ENCODE measurements at places on chromosomes 6 and 20.

GRCh38 chr20:48962976-48963771 is 41.7 kb downstream of the ARFGEF2 start:
- no peak overlapping the region for H3K4me3 ChIP-seq
- no peaks in the 10 kb centered on the region for H3K27me3 ChIP-seq
- no peak overlapping the region for H3K27ac ChIP-seq
- H3K36me3 ChIP-seq: peaks cover 29% of the 10 kb centered on the region

GRCh38 chr20:20272686-20273085 is 95.2 kb upstream of the INSM1 start:
- no peaks in the 10 kb centered on the region for H3K27me3 ChIP-seq
- H3K4me3 ChIP-seq: no peak overlapping the region
- no peak for DNase-seq
- no peak overlapping the region for H3K27ac ChIP-seq
- no peaks in the 10 kb centered on the region for H3K36me3 ChIP-seq

DNA sequence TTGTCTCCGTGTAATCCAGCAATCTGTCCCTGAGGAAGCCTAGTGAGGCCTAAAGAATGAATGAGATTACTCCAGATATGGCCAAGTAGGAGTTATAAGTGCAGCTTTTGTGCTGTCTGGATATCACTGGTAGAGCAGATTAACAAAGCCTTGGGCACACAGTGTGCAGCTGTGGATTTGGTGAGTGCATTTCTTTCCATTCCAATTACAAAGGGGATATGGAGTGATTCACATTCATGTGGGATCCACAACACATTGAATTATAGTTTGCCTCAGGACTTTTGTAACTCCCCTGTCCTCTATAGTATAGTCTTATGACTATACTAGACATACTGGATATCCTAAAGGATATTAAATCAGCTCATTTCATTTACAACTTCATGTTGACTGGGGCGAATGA is 47.1 kb downstream of the HLA-F start:
- peaks cover 4% of the 10 kb centered on the region for H3K36me3 ChIP-seq
- H3K27me3 ChIP-seq: peaks cover 4% of the 10 kb centered on the region
- no peak overlapping the region for H3K4me3 ChIP-seq
- no peak for DNase-seq

- peaks cover 44% of the 10 kb centered on the region for H3K4me1 ChIP-seq
- peak within 1 kb of the TSS; percentile 99 for H3K4me3 ChIP-seq
- peak within 1 kb of the TSS; percentile 97 for H3K27ac ChIP-seq
- peaks cover 29% of the 10 kb centered on the region for H3K36me3 ChIP-seq
Observed at GRCh38 chr6:43021270-43022047, at the start of gene RRP36. TSS of gene RRP36 (plus strand) at chr6:43021623. CDS start at chr6:43021655, 32 bp downstream.

- H3K4me1 ChIP-seq: peaks cover 6% of the 10 kb centered on the region
- DNase-seq: no peak
- no peak within 1 kb of the TSS for H3K27ac ChIP-seq
- H3K4me3 ChIP-seq: no peak within 1 kb of the TSS
Observed at GRCh38 chr6:30940361-30940986, at the start of gene MUCL3. TSS of gene MUCL3 (plus strand) at chr6:30940973. CDS start at chr6:30941000, 27 bp downstream.

- no peaks in the 10 kb centered on the region for H3K27me3 ChIP-seq
- no peaks in the 10 kb centered on the region for H3K36me3 ChIP-seq
- H3K27ac ChIP-seq: no peak overlapping the region
- peaks cover 2% of the 10 kb centered on the region for H3K4me1 ChIP-seq
- H3K4me3 ChIP-seq: no peak overlapping the region
Observed at GRCh38 chr6:99241905-99242534, 107.5 kb downstream of the FAXC start.

DNA sequence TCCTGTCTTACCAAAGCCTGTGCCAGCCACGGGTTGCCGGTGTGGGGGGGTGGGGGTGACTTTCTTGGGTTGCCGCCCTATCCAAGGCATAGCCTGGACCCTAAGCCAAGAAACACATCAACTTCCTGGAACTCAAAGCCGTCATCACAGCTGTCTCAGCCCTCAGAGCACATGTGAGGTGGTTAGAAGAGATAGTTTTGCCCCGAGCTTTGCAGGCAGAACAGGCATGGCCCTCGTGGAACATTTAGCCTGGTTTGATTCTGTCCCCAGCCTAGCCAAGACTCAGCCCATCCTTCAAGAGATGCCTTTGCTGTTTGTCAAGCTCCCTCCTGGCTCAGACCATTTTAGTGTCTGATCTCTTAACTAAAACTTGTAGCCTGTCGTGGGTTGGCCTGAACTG is 64.9 kb downstream of the RREB1 start:
- H3K4me1 ChIP-seq: peaks cover 33% of the 10 kb centered on the region
- no peak overlapping the region for H3K4me3 ChIP-seq
- DNase-seq: no peak

GRCh38 chr20:61963149-61963548 is 102.5 kb downstream of the TAF4 start:
- no peak for DNase-seq
- peaks cover 3% of the 10 kb centered on the region for H3K27me3 ChIP-seq
- no peak overlapping the region for H3K27ac ChIP-seq
- no peaks in the 10 kb centered on the region for H3K36me3 ChIP-seq
- H3K4me1 ChIP-seq: no peaks in the 10 kb centered on the region

DNA sequence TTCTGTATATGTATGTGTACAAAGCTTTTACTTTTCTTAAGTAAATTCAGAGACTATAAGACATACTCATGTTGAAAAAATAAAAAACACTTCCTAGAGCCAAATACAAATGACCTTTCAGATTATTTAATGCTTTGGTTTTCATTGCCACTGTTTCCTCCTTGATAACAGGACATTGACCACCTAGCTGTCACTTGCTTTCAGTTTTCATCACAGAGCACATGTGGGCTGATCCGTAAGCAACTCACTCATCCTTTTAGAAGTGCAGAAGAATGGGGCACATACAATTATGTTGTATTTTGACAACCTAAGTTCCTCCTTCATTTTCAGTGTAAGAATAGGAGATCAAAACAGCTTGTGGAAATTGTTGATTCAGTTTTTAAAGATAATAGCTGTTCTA is 6.2 kb downstream of the ZBTB2 start:
- no peak overlapping the region for H3K27ac ChIP-seq
- DNase-seq: no peak
- H3K27me3 ChIP-seq: peaks cover 8% of the 10 kb centered on the region
- peaks cover 11% of the 10 kb centered on the region for H3K36me3 ChIP-seq
- no peak overlapping the region for H3K4me3 ChIP-seq

GRCh38 chr20:29690274-29690673 is 1567.2 kb upstream of the DEFB115 start:
- peak overlapping the region; percentile 86 for H3K4me3 ChIP-seq
- DNase-seq: no peak
- peaks cover 18% of the 10 kb centered on the region for H3K27me3 ChIP-seq
- H3K4me1 ChIP-seq: peaks cover 3% of the 10 kb centered on the region

DNA sequence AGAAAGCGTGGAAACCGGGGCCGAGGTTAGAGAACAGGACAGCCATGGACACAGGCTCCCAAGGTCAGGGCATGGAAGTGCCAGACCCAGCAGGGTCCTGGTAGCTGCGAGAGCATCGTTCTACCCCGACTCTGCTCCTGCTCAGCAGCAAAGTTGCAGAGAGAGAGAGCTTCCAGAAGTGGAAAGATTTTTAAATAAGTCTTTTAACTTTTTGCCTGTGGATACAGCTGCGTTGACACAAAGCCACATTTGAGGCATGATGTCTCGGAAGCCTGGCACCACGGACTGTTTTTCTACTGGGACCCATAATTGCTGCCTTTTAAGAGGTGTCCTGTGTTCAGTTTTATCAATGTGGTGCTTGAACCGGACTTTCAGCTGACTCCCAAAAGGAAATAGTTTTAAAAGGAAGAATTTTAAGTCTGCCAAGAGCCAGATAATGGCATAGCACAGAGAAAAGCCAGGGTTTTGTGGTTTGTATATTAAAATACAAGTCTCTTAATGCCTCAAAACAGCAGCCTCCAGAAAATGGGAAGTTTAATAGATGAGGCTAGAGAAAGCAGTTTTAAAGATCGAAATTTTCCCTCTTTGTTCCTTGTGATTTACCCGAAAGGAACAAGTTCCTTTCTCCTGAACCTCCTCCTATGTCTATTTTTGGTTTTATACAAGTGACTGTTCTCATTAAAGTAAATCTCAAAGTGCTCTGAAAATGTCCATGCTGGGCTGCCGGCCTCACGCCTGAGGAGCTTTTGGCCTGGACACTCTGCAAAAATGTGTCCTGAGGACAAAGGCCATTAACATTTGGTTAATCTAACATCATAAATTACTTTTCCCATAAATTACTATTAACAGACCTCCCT is 91.5 kb downstream of the RIN2 start:
- H3K4me3 ChIP-seq: no peak overlapping the region
- H3K27ac ChIP-seq: no peak overlapping the region
- H3K36me3 ChIP-seq: no peaks in the 10 kb centered on the region
- peaks cover 7% of the 10 kb centered on the region for H3K4me1 ChIP-seq
- H3K27me3 ChIP-seq: peaks cover 3% of the 10 kb centered on the region

DNA sequence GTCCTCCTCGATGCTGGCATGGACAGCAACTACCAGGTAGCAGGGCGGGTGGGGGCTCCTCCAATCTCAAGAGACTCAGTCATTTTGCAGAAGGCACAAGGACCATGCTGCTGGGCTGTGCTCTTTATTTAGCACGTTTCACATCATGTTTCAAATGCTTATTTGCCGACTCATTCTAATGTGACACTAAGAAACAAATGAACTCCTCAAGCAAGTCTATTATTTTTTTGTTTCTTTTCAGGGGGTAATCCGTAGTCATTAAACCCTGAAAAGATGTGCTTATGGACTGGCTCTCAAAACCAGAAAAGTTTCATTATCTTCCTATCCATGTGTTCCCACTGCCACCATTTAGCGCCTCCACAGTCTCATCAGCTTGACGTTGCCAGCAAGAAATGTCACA is 92.9 kb downstream of the ANKS1A start:
- H3K27ac ChIP-seq: no peak overlapping the region
- H3K4me3 ChIP-seq: peak overlapping the region; percentile 20
- no peak for DNase-seq
- H3K27me3 ChIP-seq: peaks cover 2% of the 10 kb centered on the region
- H3K36me3 ChIP-seq: peaks cover 4% of the 10 kb centered on the region

GRCh38 chr20:25408890-25409289 is 1.4 kb downstream of the GINS1 start:
- DNase-seq: no peak
- no peaks in the 10 kb centered on the region for H3K36me3 ChIP-seq
- H3K4me1 ChIP-seq: peaks cover 6% of the 10 kb centered on the region
- no peak overlapping the region for H3K27ac ChIP-seq
- peaks cover 2% of the 10 kb centered on the region for H3K27me3 ChIP-seq

- no peaks in the 10 kb centered on the region for H3K4me1 ChIP-seq
- H3K36me3 ChIP-seq: no peaks in the 10 kb centered on the region
- DNase-seq: no peak
- no peak overlapping the region for H3K4me3 ChIP-seq
- no peaks in the 10 kb centered on the region for H3K27me3 ChIP-seq
Observed at GRCh38 chr6:144893680-144894151, 608.6 kb downstream of the UTRN start.

DNA sequence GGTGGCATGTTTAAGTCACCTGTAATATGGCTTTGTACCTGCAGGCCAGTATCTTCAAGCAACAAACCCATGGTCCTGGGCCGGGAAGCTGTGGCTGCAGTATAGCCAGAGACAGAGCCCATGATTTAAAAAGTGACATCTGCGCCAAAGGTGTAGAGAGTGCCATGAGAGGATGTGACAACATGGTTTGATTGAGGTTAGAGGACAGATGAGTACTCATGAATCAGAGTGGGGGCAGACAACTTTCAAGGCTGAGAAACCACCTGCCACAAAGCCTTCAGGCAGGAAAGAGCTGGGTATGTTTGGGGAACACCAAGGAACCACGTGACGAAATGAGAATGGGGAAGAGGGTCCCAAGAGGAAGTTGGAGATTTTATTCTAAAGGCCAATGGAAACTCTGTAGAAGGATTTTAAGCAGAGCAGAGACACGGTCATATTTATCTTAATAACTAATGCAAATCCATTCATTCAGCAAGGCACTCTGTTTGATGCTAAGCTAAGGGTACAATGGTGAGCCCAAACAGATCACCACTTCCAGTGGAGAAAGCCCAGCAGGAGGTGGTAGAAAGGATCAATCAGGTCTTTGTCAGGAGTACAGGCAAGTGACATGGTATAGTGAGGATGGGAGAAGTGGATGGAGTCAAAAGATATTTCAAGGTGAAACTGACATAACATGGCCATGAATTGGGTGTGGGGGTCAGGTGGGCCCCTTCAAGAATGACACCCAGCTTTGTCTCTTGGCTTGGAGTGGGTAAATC is 3.4 kb upstream of the MICAL1 start:
- H3K36me3 ChIP-seq: no peaks in the 10 kb centered on the region
- DNase-seq: no peak
- H3K27ac ChIP-seq: no peak overlapping the region

- no peak for DNase-seq
- no peak overlapping the region for H3K4me3 ChIP-seq
- no peaks in the 10 kb centered on the region for H3K27me3 ChIP-seq
- no peaks in the 10 kb centered on the region for H3K36me3 ChIP-seq
Observed at GRCh38 chr6:24796616-24797290, 2.0 kb downstream of the ARMH2 start.

DNA sequence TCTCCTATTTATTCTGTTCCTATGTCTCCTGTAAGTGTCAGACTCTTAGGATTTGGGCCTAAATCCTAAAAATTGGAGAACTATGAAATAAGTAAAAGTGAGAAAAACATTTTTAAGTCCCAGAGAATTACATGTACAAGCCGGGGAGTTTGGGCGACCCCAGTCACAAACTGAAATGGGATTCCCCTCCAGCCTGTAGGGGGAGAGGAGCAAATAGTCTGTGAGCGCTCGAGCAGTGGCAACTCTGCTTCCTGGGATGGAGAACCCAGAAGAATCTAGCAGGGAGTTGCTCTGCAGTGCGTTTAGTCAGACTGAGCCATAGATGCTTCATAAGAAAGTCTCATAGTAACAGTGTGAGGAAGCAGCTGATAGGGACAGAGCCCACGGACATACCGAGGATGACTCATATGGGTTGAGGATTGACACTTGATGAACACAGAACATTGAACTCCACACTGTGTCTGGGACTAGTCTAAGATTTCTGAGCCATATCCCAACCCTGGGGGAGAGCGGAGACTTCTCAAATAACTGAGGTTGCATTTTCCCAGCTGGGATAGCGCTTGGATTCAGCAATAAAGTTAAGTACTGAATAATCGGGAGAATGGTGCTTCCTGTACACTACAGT is 437.2 kb downstream of the BCKDHB start:
- H3K4me3 ChIP-seq: no peak overlapping the region
- no peaks in the 10 kb centered on the region for H3K4me1 ChIP-seq
- H3K27me3 ChIP-seq: no peaks in the 10 kb centered on the region

DNA sequence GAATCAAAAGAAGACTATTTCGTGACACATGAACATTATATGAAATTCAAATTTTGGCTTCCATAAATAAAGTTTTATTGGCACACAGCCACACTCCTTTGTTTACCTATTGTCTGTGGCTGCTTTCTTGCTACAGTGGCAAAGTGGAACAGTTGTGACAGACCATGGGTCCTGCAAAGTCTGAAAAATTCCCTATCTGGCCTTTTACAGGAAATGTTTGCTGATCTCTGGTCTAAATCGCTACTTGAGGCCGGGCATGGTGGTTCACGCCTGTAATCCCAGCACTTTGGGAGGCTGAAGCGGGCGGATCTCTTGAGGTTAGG is 23.1 kb upstream of the PREX1 start:
- H3K4me1 ChIP-seq: peaks cover 7% of the 10 kb centered on the region
- no peak overlapping the region for H3K4me3 ChIP-seq
- H3K27me3 ChIP-seq: peaks cover 8% of the 10 kb centered on the region
- H3K36me3 ChIP-seq: no peaks in the 10 kb centered on the region

All from endothelial cell (in vitro differentiated cells).